Esophagus mucosa (tissue), 1 donor: ENCODE measurements at places on chromosomes 13 and 19. TPM values are rescaled to one million over a fixed set of nuclear protein-coding genes. Genes with fewer than 3 reads are reported as not detected.
A peak's percentile ranks its signal among the peaks of the same experiment; 100 is the strongest.

- peak; percentile 62 for ATAC-seq
Measured at GRCh38 chr13:31073859-31074718, 87.6 kb downstream of the HSPH1 start.

The PCDH9 gene
- 0.08 TPM for total RNA-seq

The ZNF350 gene
- 5.7 TPM for total RNA-seq

The KL gene
- total RNA-seq: 0.24 TPM

- no peak for ATAC-seq
Measured at GRCh38 chr13:84032116-84032515, 149.8 kb upstream of the SLITRK1 start.

The MCF2L gene
- total RNA-seq: 9.7 TPM

- peak; percentile 77 for ATAC-seq
Measured at GRCh38 chr19:43439032-43439708, 24.5 kb downstream of the TEX101 start.

DNA sequence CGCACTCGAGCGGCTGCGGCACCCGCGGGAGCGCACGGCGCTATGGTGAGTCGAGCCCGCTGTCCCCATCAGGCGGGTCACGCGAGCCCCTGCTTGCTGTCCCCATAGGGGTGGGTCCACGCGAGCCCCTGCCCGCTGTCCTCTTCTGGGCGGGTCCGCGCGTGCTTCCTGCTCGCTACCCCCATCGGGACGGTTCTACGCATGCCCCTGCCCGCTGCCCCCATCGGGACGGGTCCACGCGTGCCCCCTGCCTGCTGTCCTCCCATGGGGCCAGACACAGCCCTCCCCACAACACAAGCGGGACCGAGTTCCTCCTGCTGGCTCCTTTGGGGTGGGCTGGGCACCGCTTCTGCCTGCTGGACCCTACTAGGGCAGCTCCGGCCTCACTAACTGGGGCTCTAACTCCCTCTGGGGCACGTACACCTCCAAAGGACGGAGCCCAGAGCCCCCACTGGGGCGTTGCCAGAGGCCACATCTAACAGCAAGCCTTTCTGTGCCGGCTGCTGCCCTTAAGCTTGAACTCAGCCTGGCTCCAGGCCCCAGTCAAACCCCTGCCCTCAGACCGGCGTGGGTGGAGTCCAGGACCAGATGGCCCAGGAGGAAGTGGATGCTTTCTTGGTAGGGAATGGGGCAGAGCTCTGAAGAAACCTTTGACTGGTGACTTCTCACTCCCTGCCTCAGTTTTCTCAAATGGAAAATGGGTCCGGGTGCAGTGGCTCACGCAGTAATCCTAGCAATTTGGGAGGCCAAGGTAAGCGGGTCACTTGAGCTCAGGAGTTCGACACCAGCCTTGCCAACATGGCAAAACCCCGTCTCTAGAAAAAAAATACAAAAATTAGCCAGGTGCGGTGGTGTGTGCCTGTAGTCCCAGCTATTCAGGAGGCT lies 722 bp downstream of the COLGALT1 start:
- ATAC-seq: peak; percentile 43

GRCh38 chr13:96460609-96461008 lies 370.7 kb downstream of the HS6ST3 start:
- no peak for ATAC-seq

The RETN gene
- not detected for total RNA-seq

GRCh38 chr13:78129823-78130222 lies 211.2 kb upstream of the EDNRB start:
- no peak for ATAC-seq

DNA sequence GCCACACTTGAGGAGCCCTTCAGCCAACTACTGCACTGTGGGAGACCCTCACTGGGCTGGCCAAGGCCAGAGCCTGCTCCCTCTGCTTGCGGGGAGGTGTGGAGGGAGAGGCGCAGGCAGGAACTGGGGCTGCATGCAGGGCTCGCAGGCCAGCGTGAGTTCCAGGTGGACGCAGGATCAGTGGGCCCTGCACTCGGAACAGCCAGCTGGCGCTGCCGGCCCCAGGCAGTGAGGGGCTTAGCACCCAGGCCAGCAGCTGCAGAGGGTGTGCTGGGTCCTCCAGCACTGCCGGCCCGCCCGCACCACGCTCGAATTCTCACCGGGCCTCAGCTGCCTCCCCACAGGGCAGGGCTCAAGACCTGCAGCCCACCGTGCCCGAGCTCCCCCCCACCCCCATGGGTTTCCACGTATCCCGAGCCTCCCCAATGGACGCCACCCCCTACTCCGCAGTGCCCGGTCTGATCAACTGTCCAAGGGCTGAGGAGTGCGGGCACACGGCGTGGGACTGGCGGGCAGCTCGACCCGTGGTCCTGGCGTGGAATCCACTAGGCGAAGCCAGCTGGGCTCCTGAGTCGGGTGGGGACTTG lies 1293.8 kb upstream of the PCDH9 start:
- ATAC-seq: no peak

GRCh38 chr13:48037346-48038173 lies at the start of gene NUDT15:
Gene NUDT15, plus strand, starts transcription at chr13:48037726. Its CDS starts 21 bp downstream, at chr13:48037747.
- ATAC-seq: peak; percentile 97

DNA sequence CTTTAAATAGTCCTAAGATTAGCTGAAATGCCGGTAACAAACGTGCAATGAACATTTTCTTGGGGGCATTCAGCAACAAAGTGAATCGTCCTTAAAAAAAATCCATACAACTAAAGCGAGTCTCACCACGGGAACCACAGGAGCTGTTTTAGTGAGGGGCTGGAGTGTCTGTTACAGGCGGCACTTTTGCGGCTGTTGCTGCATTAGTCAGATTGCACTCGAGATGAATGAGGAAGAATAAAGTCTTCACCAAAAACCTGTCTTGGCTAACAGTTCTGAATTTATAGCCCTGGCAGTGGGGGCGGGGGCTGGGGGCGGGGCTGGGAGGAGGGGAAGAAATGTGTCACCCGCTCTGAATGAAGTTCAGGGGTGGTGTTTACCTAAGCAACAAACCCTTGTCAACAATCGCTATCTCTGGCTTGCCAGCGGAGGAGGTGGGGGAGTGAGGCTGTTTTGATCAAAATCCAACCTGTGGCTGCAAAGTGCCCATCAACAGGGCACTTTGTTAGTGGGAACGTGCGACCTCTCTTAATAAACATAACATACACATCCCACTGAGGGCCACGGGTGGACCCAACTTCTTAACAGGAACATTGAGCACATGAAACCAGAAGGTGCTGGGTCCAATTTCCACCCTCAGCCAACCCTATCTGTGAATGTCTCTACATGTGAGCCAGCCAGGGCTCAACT lies 44.5 kb downstream of the RFX2 start:
- ATAC-seq: no peak

DNA sequence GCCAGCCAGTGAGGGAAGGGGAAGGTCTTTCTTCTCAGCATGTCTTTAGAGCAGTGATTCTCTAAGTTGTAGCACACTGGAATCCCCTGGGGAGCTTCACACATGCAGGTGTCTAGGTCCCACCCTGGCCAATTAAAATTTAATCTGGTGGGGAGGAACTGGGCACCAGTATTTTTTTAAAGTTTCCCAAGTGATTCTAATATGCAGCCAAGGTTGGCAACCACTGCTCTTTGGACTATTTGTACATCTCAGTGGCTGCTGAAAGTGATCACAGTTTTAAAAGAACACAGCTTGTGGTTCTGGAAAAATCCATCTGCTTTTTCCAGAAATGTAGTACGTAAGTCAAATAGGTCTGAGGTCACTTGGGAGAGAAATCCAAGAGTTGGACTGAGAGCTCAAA lies 10.7 kb upstream of the KATNAL1 start:
- no peak for ATAC-seq

The C5AR2 gene
- total RNA-seq: 1.7 TPM

The LILRA5 gene
- total RNA-seq: 0.64 TPM

GRCh38 chr13:113852536-113853517 lies 11.0 kb downstream of the GAS6 start:
- no peak for ATAC-seq

- no peak for ATAC-seq
Measured at GRCh38 chr19:39524495-39524894, 8.2 kb downstream of the EID2B start.

- peak; percentile 70 for ATAC-seq
Measured at GRCh38 chr19:16382775-16383543, 58.3 kb downstream of the KLF2 start.

DNA sequence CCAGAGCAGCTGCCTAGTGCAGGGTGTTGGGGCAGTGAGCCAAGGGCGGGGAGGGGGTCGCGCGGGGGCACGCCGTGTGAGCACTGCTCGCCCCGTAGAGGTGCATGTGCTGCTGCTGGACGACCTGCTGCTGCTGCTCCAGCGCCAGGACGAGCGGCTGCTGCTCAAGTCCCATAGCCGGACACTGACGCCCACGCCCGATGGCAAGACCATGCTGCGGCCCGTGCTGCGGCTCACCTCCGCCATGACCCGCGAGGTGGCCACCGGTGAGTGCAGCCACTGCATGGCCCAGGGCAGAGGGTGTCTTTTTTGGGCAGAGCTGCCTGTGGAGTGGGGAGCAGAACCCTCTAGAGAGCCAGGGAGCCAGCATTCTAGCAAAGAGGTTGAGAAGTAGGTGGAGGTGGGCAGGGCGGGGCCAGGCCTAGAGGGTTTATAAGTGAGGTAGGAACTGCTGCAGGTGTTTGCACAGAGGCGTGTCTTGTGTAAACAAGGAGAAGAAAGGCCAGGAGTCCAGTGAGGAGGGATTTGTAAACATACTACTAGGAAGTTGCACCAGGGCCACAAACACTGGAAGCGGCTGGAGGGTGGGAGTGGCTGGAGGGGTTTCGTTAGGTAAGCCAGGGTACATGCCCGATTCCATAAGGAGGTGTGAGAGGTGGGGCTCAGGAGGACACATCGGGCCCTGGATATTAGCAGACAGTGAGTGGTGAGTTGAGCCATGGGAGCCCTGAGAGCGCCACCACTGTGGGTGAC lies 21.3 kb downstream of the ARHGEF1 start:
- peak; percentile 46 for ATAC-seq

DNA sequence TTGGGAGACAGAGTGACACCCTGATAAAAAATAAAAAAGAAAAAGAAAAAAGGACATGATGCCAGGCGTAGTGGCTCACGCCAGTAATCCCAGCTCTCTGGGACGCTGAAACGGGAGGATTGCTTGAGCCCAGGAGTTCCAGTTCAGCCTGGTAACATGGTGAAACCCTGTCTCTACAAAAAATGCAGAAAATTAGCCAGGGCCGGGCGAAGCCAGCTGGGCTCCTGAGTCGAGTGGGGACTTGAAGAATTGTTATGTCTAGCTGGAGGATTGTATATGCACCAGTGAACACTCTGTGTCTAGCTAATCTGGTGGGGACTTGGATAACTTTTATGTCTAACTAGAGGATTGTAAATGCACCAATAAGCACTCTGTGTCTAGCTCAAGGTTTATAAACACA lies 32.3 kb downstream of the TMPRSS9 start:
- ATAC-seq: no peak

GRCh38 chr19:49224879-49225278 lies 67.3 kb downstream of the TRPM4 start:
- ATAC-seq: peak; percentile 78

DNA sequence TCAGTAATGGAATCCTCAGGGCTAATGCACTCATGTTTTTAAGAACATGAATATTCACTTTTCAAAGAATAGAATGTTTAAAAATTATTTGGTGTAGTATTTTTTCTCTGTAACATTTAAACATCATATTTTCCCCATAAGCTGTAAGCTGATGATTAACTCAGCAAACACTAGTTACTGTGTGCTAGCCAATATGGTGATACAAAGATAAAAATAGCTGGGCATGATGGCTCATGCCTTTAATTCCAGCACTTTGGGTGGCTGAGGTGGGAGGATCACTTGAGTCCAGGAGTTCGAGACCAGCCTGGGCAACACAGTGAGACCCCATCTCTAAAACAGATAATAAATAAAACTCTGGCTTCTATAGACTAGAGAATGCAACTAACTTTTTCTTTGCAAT lies 13.2 kb downstream of the RNF17 start:
- no peak for ATAC-seq

GRCh38 chr13:103876571-103876970 lies 810.4 kb upstream of the SLC10A2 start:
- no peak for ATAC-seq

DNA sequence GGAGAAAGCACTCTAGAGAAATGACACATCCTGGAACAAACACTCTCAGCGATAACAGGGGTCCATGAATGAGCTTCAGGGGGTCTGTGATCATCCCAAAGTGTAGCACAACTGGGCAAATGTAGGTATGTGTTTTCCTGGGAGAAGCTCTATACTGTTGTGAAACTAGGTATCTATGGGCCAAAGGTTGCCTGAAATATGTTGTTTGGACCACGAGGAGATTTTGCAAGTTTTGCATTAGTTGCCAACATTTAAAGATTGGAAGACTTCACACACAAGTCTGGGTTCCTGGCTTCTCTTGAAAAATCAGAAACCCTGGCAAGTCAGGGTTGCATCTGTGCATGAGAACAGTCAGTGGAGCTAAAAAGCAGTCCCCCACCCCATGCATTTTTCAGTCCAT lies 26.7 kb upstream of the POU2F2 start:
- no peak for ATAC-seq

DNA sequence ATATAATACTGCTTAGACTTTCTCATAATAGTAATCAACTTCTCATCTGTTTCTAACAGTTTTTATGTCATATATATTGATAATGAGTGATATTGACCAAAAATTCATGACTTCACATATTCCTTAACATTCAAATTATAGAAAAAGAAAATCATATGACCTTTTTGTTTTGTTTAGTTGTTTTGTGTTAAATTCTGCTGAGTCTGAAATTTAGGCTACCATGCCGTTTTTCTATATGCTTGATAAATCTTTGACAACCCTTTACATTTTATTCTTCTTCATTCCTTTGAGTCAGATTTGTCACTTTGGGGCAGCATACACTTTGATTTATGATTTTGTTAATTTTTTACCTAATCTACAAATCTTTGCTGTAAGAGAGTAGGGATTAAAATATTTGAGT lies 176.4 kb downstream of the ITGBL1 start:
- no peak for ATAC-seq

GRCh38 chr19:23932878-23933277 lies 18.2 kb downstream of the ZNF726 start:
- ATAC-seq: no peak

GRCh38 chr13:39531646-39532045 lies 71.3 kb downstream of the LHFPL6 start:
- no peak for ATAC-seq

DNA sequence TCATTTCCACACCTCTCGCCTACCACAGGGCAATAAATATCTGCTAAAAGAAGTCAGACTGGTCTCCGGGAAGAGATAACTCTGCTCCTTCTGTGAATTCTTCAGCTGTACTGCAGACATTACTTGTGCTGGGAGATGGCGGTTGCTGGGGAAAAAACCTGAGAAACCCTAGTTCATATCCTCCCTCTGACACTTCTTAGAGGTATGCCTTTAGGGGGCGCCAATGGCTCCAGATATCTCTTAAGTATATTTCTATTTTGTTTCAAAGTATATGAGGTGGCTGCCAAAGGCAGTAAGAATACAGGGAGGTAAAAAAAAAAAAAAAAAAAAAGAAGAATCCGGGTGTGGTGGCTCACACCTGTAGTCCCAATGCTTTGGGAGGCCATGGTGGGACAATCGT lies 175.2 kb downstream of the PAN3 start:
- ATAC-seq: no peak

The HS6ST3 gene
- total RNA-seq: not detected

- ATAC-seq: no peak
Measured at GRCh38 chr19:48737360-48737998, 2.9 kb downstream of the RASIP1 start.

- peak; percentile 14 for ATAC-seq
Measured at GRCh38 chr13:98454389-98454881, 122.5 kb downstream of the STK24 start.

GRCh38 chr13:67226696-67227095 lies 3.4 kb downstream of the PCDH9 start:
- ATAC-seq: no peak
